H1 (cell line): ENCODE measurements at places on chromosomes 12 and 14. TPM values are rescaled to one million over a fixed set of nuclear protein-coding genes. Genes with fewer than 3 reads are reported as not detected.

- DNase-seq: no peak
Measured at GRCh38 chr12:119181944-119182343, 3.2 kb downstream of the HSPB8 start.

GRCh38 chr12:14408208-14408607 is 42.7 kb downstream of the ATF7IP start:
- DNase-seq: no peak

GRCh38 chr12:33944703-33945437 is 77.4 kb upstream of the ALG10 start:
- no peak for DNase-seq

Gene A2M
- polyA plus RNA-seq: 0.15 and 0.27 TPM in 2 replicates

DNA sequence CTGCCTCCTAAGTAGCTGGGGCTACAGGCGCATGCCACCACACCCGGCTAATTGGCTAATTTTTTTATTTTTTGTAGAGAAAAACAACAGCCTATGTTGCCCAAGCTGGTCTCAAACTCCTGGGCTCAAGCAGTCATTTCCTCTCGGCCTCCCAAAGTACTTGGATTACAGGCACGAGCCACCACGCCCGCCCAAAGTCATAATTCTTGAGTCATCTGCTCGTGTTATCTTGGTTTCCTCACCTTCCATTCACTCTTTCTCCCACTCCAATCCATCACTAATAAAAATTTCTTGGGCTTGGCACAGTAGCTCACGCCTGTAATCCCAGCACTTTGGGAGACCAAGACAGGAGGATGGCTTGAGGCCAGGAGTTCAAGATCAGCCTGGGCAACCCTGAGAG is 32.0 kb downstream of the ITGA7 start:
- DNase-seq: no peak

Gene PLEKHG7
- not detected in 2 replicates for polyA plus RNA-seq

Gene TAS2R13
- polyA plus RNA-seq: 0.09 TPM in 1 of 2 replicates, not detected in the other

Gene HPD
- polyA plus RNA-seq: 0.28 and 0.48 TPM in 2 replicates

GRCh38 chr14:65357113-65357512 is 55.4 kb upstream of the FUT8 start:
- no peak for DNase-seq

DNA sequence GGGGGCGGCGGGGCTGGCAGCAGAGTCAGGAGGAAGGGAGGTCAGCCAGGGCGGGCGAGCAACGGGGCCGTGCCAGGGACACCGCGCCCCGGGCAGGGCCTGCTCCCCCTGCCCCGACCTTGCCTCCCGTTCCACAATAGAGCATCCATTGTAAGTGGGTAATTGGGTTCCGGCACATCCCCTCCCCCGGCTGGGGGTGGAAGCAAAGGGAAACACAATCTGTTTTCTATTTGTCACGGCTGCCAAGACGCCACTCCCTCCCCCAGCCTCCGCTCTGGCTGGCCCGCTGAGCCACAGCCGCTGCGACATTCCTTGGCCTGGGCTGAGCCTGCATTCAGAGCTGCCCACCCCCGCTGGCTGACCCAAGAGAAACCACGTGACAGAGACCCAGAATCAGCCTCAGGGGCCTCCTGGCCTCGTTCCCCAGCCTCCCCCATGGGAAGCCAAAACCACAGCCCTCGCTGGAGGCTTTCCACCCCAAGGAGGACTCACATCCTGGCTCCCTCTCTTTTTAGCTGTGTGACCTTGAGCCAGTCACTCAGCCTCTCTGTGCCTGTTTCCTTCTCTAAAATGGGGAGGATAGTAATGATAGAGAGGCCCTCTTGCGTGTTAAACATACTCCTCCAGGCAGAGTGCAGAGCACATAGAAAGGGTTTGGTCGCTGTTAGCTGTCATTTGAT is 117.6 kb downstream of the SCARB1 start:
- DNase-seq: peak; percentile 82

Gene AHNAK2
- polyA plus RNA-seq: 0.64 and 0.95 TPM in 2 replicates

DNA sequence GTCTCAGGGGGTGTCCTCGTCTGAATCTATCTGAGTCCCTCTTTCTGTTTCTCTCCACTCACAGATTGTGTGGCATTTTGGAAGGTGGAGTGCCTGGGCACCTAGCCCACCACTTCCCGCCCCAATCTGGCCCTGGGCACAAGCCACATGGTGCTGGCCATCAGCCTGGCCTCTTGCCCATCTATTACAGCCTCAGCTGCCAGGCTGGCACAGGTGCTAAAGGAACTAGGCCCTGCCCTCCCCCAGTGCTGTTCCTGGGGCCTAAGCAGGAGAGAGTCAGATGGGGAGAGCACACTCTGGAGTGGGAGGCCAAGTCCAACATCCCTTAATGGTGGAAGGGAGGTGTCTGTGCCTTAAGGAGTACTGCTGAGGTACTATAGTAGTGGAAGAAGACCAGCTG is 8.3 kb upstream of the CALCOCO1 start:
- DNase-seq: no peak
